IMR-90 (cell line): ENCODE measurements at places on chromosomes 7 and 10. TPM values are rescaled to one million over a fixed set of nuclear protein-coding genes. Genes with fewer than 3 reads are reported as not detected.

- DNase-seq, result no peak
Measured at GRCh38 chr10:76939933-76940468, 697.6 kb downstream of the KCNMA1 start.

DNA sequence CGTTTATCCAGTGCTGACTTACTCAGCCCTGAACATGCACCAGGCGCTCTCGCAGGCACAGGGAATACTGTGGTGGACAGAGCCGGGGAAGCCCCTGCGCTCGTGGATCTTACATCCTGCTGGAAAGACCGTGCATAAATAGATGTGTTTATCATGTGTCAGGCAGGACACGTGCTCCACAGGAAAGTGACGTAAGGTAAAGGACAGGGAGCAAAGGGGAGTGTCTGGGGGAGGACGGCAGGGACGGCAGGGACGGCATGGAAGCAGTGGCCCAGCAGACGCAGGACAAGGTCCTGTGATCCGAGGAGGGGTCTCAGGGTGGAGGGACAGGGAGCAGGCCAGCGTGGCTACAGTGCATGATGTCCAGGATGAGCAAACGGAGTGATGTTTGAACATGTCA lies 410.5 kb downstream of the PAXIP1 start:
- no peak for DNase-seq

GRCh38 chr7:97133159-97133558 lies 15.7 kb downstream of the SDHAF3 start:
- no peak for DNase-seq

CCL26 gene
- not detected in 2 replicates for total RNA-seq

SMO gene
- 15.3 and 18.5 TPM in 2 replicates for total RNA-seq
